GF-D8 (cell line): ENCODE measurements at places on chromosomes 4 and X.
A peak's percentile ranks its signal among the peaks of the same experiment; 100 is the strongest.

- no peak for DNase-seq
Observed at GRCh38 chr4:2042947-2043395, 16.2 kb upstream of the NAT8L start.

DNA sequence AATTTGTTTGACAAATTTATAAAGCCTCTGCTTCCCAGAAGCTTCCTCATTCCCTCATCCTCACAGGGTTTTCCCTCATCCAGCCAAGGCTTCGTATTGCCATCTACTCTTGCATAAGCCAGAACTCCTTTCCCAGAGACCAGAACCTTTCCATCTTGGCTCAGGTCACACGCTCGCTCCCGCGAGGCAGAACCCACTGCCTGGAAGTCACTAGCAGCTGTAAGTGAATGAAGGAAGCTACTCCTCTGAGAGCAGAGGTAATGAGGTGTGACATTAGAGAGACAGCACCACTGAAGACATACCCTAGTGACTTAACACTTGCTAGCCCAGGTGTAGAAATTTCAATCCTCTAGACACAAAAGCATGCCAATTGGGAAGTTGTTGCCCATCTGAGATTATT is 52.5 kb downstream of the LHFPL1 start:
- no peak for DNase-seq

DNA sequence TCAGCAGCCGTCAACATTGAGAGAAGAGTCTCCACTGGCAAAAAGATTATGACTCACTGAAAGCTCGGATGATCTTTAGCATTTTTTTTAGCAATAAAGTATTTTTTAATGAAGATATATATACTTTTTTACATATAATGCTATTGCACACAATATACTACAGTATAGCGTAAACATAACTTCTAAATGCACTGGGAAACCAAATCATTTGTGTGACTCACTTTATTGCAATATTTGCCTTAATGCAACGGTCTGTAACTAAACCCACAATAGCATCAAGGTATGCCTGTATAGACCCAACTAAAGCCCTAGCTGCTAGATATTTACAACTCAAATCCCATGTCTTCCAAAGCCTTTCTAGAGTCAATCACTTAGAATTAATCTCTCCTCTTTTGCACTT is 52.3 kb upstream of the EDNRA start:
- no peak for DNase-seq

DNA sequence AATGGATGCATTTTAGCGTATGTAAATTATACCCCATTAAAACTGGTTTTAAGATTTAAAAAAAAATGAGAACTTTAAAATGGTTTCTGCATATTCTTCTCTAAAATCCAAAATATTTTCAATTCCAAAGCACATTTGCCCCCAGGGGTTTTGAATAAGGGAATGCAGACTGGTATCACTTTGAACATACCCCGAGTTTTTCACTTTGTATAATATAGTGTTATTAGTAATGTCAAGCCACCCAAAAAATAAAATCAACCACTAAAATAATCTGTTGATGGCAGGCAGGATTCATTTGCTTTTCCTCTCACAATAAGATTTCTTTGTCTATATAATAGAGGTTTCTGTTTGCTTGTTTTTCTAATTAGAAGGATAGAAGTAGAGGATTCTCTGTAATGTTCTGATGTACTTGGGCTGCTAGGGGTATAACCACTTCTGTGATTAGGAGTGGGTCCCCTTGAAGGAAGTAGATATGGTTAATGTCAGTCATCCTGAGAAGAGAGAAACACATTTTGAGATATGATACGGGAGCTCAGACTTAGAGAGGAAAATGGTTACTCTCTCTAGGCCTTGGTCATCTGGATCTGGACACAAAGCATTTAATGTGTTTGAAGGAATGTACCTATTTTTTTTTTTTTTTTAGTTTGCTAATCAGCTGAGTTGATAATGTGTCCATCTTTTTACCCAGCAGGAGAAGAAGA is 9.3 kb upstream of the LIN54 start:
- peak; percentile 21 for DNase-seq

DNA sequence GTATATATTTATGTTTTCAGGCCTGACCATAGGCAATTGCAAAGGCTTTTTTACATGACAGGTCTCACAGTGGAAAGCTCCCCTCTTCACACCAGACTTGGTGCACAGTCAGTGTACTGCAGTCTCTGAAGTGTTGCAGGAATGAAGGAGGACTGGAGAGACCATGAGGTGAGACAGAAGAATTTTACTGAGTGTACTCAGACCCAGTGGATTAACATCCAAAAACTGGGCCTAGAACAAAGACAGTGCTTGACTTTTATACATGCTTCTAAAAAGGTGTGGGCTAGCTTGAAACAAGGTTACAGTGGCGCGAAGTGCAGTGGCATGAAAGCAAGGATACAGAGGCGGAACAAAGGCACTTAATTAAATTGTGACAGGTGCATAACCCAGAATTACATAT is 822.9 kb downstream of the RAPGEF2 start:
- no peak for DNase-seq

- no peak for DNase-seq
Observed at GRCh38 chr4:59249110-59249509, 1951.0 kb upstream of the ADGRL3 start.

- DNase-seq, result no peak
Observed at GRCh38 chr4:28176942-28177341, 1316.3 kb downstream of the STIM2 start.

GRCh38 chr4:102825261-102826091 is 1.9 kb downstream of the UBE2D3 start:
- DNase-seq, result peak; percentile 57

DNA sequence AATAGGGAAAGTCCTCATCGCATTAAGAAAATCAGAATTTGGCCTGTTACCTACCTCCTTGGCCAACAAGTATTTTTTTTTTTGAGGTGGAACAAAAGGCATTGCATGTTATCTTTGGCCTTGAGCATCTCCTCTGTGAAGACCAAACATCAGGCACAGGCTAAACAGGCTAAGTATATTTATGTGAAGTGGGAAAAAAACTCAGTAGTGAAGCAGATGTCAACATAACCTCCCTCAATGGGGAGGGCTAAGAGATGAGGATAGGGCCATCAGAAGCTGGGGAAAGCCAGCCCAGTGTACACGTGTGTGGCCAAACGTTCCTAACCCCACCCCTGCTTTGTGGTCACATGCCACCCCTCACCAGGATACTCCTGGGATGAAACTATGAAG is 102.5 kb downstream of the FNIP2 start:
- no peak for DNase-seq

- no peak for DNase-seq
Observed at GRCh38 chr4:95317085-95317793, 231.5 kb downstream of the UNC5C start.

GRCh38 chrX:81301877-81302276 is 100.0 kb downstream of the SH3BGRL start:
- no peak for DNase-seq

DNA sequence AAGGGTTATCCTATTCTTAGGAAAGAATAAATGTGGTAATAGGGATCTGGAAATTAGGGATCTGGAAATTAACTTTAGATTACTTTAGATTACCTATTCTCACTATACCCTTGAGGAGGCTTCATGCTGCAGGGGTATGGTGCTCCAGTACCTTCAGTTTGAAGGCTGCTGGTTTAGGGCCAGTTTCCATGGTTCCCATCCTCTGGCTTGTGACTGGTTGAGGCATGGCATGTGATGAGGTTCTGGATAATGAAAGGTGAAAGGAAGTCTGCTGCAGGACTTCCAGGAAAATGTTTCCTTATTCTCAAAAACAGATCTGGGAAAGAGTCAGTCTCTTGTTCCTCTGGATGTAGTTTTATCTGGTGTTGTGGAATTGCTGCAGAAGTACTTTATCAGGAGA is 25.9 kb downstream of the FRAS1 start:
- DNase-seq, result no peak

DNA sequence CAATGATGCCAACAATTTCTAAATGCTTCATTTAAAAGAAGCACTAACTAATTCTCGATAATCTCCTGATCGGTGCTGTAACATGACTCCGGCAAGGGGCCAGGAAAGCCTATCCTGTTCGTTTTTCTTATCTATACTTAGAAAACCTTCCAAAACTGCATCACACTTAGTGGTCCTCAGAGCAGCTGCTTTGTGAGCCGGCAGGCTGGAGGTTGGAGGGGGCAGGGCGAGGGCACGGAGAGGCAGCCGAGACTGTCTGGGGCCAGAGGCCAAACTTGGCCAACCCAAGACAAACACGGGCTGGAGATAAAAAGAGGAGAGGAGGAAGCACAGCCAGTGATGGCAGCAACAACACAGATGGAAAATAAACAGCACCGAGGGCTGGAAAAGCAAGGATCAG is 455.7 kb downstream of the BCOR start:
- DNase-seq, result no peak

GRCh38 chr4:5460106-5460801 is 248.1 kb downstream of the EVC2 start:
- DNase-seq, result no peak

DNA sequence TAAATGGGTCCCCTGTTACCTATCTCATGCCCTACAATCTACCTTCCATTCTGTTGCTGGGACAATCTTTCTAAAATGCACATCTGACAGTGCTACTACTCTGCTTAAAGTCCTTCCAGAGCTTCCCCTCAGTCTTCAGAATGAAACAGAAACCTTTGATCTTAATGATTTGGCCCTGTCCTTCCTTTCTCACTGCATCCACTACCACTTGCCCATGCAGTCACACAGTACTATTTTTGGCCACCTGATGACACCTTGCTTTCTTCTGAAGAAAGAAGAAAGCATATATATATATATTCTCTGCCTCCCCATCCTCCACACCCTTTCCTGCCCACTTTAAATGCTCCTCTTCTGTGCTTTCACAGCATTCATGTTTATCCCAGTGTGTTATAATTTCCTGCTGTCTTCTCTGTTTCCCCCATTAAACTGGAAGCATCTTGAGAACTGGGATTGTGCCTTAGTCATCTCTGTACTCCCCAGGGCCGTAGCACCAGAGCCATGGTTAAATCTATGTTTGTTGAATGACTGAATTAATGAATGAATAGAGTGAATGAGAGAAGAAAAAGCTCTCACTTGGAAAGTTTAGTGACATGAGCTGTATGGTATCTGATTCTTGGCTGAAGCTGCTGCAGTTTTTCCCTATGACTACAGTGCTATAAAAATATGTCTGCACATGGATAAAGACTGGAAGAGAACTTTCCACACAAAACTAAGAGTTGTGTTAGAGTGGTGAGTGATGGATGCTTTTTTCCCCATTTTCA is 56.2 kb downstream of the RTL9 start:
- no peak for DNase-seq

- DNase-seq, result no peak
Observed at GRCh38 chrX:151692825-151693224, 2.4 kb upstream of the PRRG3 start.

- no peak for DNase-seq
Observed at GRCh38 chrX:26414534-26414933, 198.6 kb downstream of the MAGEB5 start.

GRCh38 chr4:164379694-164380093 is 374.2 kb upstream of the SMIM31 start:
- no peak for DNase-seq

DNA sequence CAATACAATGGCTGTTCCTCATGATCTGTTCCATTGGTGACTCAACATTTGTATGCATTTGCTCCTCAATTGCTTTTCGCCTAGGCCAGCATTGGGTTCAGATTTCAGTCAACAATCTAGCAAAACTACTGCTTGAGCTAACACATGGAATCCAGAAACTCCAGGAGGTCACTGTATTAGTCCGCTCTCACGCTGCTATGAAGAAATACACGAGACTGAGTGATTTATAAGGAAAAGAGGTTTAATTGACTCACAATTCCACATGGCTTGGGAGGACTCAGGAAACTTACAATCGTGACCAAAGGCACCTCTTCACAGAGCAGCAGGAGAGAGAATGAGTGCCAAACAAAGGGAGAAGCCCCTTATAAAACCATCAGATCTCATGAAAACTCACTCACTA is 67.1 kb downstream of the RXFP1 start:
- DNase-seq, result no peak

- DNase-seq, result no peak
Observed at GRCh38 chr4:73613130-73613529, 7.1 kb downstream of the RASSF6 start.

- no peak for DNase-seq
Observed at GRCh38 chr4:57162499-57163019, 52.4 kb upstream of the IGFBP7 start.

- no peak for DNase-seq
Observed at GRCh38 chr4:55758066-55758465, 61.5 kb upstream of the EXOC1L start.
